ENCODE measurements at places on chromosomes 4 and X.

DNA sequence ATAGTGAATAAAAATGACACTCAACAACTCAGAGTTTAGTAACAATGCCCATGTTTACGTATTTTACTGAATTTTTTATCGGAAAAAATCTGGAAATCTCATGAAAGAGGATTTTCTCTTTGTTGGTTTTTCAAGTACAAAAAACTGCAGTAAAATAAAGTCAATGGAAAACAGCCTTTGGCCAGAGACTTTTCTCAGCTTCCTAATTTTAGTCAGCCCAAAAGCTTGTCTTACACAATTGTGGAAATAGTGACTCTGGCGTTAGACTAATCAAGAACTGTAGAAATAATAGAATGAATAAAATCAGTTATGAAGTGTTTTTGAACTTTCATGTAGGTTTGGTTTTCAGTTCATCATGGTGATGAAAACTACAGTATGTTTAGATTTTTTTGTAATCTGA is 234.7 kb downstream of the DKK2 start:
- DNase-seq: no peak

DNA sequence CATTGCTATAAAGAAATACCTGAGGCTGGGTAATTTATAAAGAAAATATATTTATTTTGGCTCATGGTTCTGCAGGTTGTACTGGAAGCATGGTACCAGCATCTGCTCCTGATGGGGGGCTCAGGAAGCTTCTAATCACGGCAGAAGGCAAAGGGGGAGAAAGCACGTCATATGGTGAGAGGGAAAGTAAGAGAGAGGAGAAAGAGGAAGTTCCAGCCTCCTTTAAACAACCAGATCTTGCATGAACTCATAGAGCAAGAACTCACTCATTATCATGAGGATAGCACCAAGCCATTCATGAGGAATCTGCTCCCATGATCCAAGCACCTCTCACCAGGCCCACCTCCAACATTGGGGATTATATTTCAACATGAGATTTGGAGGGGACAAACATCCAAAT is 125.0 kb upstream of the GRPR start:
- no peak for DNase-seq

GRCh38 chrX:78103001-78103622 is 936 bp upstream of the PGK1 start:
- DNase-seq: no peak

DNA sequence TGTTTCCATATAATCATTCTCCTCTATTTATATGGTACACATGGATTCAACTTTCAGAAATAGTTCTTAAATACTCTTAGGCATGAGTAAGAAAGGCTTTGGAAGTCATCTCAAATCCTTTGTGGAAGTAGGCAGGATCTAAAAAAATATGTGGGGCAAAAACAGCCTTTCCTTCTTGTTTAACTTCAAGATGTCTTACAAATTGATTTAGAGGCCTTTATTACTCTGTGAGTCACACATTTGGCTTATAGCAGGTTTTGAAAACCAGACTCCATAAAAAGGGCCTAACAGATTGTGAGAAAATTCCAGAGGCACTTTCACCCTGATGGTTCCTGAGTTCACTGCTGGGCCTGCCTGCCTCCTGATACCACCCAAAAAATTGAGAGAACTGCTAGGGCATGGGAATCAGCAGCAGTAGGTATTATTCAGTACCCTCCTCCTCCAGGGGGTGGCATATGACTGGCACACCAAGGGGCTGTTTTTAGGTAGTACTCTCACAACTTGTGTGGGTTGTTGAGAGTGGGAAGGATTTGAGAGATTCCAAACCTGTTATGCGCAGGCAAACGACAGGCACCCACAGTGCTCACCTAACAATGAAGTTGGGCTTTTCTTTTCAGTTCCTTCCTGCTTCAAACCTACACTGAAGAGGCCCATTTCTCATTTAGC is 162.7 kb upstream of the MBNL3 start:
- DNase-seq: no peak

DNA sequence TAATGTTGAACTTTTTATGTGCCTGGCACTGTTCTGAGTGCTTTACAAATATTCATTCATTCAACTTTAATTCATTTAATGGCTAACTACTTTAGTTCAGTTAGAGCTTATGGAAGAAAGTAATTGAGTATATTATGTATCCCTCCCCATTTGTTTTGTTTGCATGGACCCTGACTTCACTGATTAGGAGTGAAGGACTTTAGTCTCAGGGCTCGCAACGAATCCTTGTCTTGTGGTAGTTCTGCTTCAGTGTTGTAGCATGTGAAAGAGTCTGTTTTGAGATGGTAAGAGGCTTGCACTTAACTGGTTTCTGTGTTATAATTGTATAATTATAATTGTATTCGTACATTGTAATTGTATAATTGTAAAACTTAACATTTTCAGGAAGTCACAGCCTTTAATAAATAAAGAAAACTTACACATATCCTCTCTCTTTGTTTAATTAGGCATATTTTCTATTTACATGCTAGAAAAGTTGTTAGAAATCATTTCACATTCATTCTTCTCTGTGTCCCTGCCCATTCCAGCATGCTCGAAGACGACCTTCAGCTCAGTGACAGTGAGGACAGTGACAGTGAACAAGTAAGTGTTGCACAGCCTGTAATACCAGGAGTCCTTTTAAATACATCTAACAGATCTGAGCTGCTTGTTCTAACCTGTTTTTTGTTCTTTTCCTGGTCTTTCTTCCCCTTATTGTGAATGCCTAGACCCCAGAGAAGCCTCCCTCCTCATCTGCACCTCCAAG is 115.1 kb downstream of the KLHL8 start:
- no peak for DNase-seq

DNA sequence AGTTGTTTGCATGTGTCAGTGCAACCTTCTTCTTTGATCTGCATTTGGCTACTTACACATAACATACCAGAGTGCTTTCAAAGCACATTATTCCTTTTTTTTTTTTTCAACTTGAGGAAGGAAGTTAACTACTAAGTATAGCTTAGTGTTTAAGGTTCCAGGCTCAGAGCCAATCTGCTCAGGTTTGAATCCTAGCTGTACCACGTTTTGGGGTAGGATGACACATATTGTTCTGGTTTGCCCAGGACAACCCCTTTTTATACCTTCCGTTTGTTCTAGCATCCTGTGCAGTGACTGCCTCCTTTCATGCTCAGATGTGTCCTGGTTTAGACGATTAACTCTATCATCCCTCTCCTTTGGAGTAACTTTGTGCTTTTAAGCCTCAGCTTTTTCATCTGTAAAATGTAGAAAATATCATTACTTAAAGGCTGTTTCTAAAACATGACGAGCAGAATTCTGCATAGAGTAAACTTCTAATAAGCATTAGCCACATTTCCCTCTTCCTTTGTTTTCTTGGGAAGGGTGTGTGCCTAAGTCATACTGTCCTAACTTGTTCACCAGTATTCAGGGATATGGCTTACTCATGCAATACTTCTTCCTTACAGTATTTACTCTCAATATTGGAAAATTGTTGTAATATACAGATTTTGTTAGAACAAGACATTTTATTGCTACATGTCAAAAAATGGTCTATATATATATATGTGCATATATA is 281.3 kb downstream of the C4orf33 start:
- DNase-seq: no peak

GRCh38 chr4:123606336-123606735 is 209.7 kb downstream of the SPRY1 start:
- no peak for DNase-seq

DNA sequence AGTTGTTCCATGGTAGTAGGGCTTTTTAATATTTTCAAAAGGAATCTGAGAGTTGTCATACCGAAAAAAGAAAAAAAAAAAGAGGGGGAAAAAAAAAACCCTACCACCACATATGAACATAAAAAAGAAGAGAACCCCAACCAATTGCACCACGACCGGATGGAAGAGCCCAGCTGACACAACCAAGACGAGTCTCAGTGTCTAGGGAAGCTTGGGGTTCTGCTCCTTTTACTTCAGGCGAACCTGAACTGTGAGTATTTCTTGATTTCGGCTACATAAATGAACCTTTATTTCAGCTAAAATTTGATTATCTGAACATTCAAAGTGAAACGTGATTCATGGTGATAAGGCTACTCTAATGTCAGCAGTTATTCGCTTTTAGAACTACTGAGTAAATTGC is at the start of gene GPR34:
Gene GPR34, plus strand, starts transcription at position 139 of the 400 bp plus-strand sequence. CDS start 6,661 bp downstream, outside the sequence.
- no peak for DNase-seq

DNA sequence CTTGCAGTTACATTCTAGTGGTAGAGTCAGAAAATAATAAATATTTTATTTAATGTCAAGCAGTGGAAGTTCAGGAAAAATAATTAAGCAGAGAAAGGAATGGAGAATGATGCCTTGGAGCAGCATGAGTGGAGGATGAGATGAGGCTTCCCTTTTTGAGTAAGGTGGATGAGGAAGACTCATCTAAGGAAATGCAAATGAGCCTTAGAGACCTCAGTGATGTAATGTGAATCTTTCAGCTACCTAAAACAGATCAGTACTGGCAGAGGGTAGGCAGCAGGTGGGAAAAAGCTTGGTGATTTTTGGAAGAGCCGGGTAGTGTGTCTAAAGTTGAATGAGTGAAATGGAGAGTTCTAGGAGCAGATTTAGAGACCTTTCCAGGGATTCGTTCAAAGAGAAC is 118.2 kb downstream of the GRID2 start:
- no peak for DNase-seq

DNA sequence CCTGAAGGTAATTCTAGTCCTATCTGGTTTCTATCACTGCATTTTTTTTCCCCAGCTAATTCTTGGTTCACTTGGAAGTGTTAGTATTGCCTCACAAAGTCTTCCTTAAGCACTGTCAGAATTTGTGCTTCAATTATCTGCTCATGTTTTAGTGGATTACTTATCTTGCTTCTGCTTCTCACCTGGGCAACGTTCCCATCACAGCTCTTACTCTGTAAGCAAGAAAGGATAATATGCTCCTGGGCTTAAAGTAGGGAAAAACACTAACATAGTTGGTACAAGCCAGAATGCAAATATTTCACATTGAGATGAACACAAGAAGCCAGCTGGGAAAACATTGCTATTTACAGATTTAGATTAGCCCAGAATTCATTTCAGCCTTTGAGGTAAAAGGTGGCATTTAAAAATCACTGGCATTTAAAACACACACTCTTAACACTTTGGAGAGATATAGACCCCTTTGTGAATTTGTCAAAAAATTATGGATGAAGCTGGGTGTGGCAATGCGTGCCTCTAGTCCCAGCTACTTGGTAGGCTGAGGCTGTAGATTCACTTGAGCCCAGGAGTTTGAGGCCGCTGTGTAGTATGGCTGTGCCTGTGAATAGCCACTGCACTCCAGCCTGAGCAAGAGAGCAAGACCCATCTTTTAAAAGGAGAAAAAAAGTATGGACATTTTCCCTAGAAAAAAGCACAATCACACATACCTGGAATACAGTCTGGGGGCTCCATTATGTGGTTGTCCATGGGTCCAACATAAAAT is 6.6 kb upstream of the PTPN13 start:
- DNase-seq: no peak

- DNase-seq: no peak
Observed at GRCh38 chr4:93744961-93745360, 83.6 kb upstream of the ATOH1 start.

GRCh38 chr4:23707652-23708026 is 182.2 kb downstream of the PPARGC1A start:
- no peak for DNase-seq

DNA sequence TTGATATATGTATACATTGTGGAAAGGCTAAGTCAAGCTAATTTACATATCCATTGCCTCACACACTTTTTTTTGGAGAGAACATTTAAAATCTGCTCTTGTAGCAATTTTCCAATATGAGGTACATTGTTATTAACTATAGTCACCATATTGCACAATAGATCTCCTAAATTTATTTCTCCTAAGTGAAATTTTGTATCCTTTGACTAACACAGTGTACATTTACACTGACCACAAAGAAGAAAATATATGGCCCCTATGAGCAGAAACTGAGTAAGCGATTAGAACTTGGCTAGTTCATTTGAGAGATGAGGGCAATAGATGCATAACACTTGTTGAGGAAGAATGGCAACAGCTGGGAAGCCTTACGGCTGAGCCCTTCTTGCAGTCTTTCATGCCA is 20.3 kb upstream of the GUCY1B1 start:
- no peak for DNase-seq

- no peak for DNase-seq
Observed at GRCh38 chr4:7777017-7777710, 162.5 kb downstream of the AFAP1 start.

- DNase-seq: no peak
Observed at GRCh38 chr4:134337574-134337973, 136.0 kb upstream of the PABPC4L start.

- peak; percentile 31 for DNase-seq
Observed at GRCh38 chr4:108166441-108167315, 2.1 kb downstream of the LEF1 start.

GRCh38 chr4:5040856-5041620 is 10.2 kb upstream of the STK32B start:
- no peak for DNase-seq

DNA sequence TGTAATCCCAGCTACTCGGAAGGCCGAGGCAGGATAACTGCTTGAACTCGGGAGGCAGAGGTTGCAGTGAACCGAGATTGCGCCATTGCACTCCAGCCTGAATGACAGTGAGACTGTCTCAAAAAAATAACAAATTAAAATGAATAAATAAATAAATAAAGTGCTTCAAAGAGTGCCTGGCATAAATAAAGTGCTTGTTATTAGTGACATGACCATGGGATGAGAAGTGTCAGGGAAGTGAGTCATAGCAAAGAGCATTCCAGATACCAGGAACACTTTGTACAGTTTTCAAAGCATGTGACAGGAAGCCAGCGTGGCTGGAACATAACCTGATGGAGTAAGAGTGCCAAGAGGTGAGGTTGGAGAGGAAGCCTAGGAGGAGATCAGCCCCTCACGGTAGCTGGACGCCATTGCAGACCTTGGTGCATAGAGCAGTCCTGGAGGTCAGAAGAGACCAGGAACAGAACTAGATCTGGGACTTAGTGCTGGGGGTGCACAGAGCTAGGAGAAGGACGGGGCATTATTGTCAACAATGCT is 6.0 kb upstream of the WDR13 start:
- no peak for DNase-seq

DNA sequence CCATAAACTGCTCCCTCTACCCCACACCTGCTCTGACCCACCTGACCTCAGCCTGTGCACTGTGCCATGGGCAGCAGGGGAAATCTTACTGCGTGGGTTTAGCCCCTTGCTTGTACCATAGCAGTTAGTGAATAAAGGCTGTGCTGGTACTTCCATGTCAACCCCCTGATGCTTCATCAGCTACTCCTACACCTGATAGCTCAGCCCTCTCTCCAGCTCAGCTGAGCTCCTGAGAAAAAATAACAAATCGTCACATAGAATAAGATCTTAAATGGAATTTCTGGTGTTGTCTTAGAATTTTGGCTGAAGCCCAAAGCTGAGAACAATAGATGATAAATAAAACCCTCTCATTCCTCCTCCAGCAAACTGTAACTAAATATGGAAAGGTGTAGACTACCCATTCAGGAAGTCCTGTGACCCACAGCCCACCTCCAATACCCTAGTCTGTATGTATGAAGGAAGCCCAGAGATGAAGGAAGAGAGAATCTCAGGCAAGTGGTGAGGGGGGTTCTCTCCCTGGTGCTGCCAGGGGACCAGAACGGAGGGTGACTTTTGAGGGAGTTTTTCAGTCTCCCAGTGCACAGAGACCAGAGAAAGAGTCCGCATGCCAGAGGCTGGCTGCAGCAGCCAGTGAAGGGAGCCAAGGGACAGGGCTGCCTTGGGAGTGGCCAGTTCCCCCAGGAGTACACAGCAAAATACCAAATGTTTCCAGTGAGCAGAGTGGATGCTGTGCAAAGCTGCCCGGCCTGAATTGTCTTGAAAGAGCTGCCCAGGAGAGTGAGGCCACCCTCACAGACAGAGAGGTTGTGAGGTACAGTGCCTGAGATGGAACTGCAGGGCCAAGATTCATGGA is 227.3 kb downstream of the QDPR start:
- no peak for DNase-seq

- DNase-seq: no peak
Observed at GRCh38 chr4:76210452-76210851, 3.2 kb downstream of the SCARB2 start.

- no peak for DNase-seq
Observed at GRCh38 chrX:118560489-118560888, 64.9 kb downstream of the DOCK11 start.

All from stimulated activated naive B cell treated with anti-CD40 and anti-IgM and Interleukin-4, amounts not matched to agents 10 μg/mL and 1 μg/mL and 100 μg/mL, for 72 hours (primary cell).